ENCODE measurements at places on chromosomes 3 and 15.
A peak's percentile ranks its signal among the peaks of the same experiment; 100 is the strongest.

GRCh38 chr15:73867956-73868355 is 5.4 kb upstream of the TBC1D21 start:
- no peak for DNase-seq

DNA sequence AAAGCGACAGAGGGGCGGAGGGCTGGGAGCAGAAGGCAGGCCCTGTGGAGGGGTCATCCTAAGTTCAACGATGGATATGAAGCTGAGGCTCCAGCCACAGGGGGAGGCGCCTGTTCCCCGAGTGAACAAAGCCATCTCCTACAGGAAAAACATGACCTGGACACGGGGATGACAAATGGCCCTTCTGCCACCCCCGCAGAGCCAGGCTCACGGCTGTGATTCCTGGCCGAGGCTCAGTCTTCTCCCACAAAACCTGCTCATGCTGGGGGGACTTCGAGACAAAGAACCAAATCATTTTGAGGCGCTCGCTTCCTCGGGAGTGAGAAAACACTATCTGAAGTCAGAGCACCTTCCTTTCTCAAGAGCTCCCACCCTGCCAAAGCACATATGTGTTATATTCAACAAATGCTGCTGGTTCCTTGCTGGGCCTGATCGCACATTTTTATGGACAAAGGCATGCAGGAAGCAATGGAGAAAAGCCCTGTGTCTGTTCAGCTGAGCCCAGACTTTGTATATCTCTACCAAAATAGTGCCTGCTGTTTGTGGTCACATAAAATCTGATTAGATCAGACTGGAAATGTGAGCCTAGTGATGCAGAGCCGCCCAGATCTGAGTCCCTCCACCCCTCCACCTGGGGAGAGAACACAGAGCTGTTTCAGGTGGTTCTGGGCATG is 5.6 kb downstream of the RBP1 start:
- peak; percentile 81 for DNase-seq

- DNase-seq: no peak
Observed at GRCh38 chr3:37301980-37302708, 127.8 kb upstream of the LRRFIP2 start.

DNA sequence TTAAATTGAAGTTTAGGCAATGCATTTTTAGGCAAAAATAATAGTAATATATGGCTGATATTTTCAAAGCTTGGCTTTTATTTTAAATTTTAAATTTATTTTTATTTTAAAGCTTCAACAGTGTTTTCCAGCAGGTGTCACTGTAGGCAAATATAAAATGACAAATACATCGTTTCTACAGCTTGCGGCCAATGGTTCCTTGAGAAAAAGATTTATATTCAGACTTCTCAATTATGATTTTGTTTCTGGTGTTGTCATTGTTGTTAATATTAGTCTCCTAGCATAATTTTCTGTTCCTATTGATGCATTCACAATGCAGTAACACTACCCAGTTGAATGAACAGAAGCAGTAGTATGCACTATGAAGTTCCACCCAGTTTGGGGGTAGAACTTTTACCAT is 220.7 kb upstream of the DNAJC19 start:
- no peak for DNase-seq

DNA sequence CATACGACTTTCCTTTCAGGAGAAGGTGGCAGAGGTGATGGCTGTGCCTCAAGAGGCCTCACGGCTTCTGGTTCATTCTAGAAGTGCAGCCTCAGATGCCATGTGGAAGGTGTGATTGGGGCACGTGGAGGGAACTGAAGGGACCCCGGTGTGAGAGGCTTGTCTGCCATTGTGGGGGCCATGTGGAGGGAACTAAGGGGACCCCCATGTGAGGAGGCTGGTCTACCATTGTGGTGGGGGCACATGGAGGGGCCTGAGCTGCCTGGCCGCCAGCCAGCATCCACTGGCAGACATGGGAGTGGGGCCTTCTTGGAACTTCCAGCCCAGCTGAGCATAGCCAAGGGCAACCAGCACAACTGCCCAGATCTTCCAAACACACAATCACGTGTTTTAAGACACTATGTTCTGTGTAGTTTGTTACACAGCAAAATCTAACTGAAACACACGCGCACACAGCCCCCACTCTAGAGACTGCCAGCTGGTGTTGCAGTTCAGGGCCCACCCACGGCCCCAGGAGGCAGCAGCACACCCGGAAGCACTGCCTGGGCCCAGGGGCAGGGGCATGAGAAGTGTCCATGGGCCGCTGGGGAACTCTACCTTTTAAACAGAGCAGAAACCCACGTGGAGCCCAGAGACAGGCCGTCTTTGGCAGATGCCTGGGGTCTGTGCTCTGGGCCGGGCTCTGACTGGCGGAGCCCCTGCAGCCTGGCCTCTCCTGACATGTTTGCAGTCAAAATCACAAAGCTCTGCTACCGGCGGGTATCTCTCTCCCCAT is 66.8 kb downstream of the IQSEC1 start:
- no peak for DNase-seq

DNA sequence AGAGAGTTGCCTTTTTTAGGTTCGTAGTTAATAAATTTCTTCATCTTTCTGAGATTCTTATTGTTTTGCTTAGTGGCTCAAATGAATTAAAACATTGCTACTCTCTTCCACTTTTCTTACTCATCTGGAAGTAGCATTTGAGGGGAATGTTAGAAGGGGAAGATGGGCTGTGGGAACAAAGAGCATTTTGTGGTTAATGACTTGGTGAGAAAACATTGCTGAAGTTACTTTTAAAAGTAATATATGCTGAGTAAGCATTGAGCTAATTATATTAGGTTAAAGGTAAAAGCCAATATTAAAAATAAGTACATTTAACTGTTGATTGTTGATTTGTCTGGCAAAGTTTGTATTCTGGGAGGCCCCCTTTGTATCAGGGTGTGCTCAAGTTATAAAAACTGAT is 5.7 kb downstream of the MORF4L1 start:
- no peak for DNase-seq

GRCh38 chr3:123602325-123602724 is 17.5 kb upstream of the HACD2 start:
- no peak for DNase-seq
